SK-N-SH (cell line): ENCODE measurements at places on chromosomes 5 and 9. TPM values are rescaled to one million over a fixed set of nuclear protein-coding genes. Genes with fewer than 3 reads are reported as not detected.
A peak's percentile ranks its signal among the peaks of the same experiment; 100 is the strongest.

- DNase-seq = no peak
Observed at GRCh38 chr5:16854351-16854750, 81.7 kb downstream of the MYO10 start.

DNA sequence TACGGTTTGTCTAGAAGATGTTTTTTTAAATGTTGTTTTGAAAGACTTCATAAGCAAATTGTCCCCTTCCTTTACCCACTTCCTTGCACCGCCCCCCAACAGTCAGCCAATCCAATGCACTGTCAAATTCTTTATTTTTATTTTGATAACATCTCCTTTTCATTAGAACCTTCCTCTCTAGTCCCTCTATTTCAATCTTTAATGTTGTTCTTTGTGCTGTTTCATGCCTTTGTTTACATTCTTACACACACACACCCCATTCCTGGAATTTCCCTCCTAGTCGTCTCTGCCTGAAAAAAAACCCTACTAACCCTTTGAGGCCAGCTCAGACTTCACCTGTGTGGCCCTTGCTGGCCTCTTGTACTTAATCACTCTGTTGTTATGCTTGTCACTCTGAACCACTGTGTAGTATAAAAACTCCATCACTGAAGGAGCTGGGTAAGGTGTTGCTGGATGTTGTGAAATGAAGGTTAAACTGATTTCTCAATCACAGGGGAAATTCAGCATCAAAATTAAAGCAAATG is 133.4 kb downstream of the UGCG start:
- DNase-seq = no peak

DNA sequence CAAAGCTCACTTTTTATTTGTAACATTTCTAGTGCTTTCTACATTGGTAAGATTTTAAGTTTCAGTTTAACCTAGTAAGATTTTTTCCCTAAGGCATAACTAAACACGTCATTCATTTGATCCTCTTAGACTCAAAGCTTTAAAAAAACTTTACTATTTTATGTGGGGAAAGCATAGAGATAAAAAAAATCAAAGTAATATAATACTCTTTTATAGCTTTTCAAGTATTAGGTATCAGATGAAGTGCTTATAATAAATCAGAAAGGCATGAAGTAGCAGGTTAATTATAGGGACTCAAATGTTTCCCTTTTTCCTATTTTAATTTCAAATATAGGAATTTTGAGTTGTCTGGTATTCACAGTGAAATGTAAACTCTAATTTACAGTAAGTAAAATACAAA is 68.0 kb upstream of the POU5F2 start:
- DNase-seq = no peak

- no peak for DNase-seq
Observed at GRCh38 chr5:176608937-176609723, 826 bp downstream of the GPRIN1 start.

GRCh38 chr5:127112347-127112864 is 39.1 kb upstream of the C5orf63 start:
- no peak for DNase-seq

- no peak for DNase-seq
Observed at GRCh38 chr5:62299600-62299999, 6.4 kb upstream of the KIF2A start.

DNA sequence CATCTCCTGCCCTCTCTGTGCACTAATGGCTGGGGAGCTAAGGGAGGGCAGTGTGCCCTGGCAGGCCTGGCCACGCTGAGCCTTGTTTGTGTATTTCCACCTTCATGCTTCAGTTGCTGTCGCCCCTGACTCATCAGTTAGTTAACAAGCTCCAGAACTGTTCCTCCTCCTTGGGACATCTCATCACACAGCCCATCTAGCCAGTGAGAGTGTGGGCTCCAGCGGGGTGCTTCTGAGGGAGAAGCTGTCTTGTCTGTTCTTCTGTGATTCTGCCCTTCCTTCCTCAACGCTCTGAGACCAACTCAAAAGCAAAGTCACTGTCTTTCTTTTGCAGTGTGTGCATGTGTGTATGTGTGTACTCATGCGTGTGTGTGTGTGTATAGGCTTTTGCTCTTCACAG is 58.3 kb upstream of the CPEB4 start:
- no peak for DNase-seq

- no peak for DNase-seq
Observed at GRCh38 chr5:172399336-172399735, 55.0 kb downstream of the SH3PXD2B start.

- DNase-seq = no peak
Observed at GRCh38 chr5:43412156-43412555, at the start of gene CCL28. TSS of gene CCL28 (minus strand) at chr5:43412391. CDS start at chr5:43412316, 75 bp downstream.

- no peak for DNase-seq
Observed at GRCh38 chr5:123220621-123221146, 131.6 kb downstream of the PRDM6 start.

DNA sequence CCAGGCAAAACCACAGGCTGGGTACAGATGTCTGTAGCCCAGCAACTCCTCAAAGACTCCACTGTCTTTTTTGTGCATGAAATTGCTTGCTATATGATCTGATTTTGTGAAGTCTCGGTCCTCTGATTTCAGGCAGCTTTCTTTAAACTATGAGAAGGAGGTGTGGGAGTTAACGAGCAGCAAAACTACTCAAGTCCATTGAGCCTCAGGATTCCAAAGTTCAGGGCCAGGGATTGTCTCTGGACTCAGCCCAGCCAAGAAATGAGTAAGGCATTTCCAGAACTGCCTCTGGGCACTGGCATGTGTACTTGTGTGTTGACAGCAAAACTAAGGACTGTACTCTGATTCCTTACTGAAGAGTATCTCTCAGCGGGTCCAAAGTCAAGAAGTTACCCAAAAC is 53.4 kb upstream of the GLIS3 start:
- no peak for DNase-seq

DNA sequence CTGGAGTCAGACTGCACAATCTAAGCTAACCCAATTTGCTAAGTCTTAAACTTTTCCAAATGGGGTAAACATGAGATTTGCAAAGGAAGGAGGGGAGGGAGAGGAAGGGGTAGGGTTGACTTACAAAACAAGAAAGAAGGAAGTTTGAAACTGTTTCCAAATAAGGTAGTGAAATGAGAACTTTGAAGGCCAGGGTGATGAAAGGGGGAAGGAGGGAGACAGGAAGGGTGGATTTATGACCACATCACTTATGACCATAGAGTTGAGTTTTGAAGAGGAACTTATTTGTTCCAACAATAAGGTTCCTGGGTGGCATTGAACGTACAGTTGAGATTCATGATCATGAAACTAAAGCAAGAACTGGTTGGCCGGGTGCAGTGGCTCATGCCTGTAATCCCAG is 72.5 kb upstream of the DAPK1 start:
- DNase-seq = no peak

DNA sequence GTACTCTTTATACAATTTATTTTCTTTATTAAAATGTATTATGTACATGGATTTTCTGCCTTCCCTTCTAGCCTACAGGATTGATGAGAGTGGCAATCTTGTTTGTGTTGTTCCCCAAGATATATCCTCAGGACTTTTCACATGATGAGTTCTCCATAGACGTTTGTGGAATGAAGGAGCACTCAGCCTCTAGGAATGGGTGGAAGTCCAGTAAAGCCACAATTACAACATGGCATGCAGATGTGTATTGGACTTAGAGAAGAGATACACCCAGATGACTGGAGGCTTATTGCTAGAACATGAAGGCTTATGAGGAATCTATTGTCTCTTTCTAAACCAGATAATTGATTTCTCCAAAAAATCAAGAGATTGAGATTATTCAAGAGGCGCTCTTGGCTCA is 8.2 kb upstream of the DOCK2 start:
- no peak for DNase-seq

DNA sequence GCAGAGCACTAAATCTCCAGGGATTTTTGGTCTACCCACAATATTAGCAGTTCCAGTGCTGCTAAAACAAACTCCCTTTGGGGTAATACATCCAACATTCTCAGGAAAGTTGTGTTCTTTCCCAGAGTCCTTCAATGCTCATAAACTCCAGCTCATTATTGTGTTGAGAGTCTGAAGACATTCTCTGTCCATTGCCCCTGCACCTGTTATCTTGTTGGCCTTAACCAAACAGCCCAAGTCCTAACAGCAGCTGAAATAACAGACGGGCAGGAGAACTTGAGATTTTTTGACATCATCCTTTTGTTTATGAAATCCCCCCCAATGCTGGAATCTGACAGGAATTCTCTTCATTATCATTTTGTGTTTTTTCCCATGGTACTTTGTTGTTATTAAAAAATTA is 110.8 kb downstream of the PAPPA start:
- no peak for DNase-seq

- DNase-seq = no peak
Observed at GRCh38 chr9:134966270-134966669, 48.6 kb upstream of the FCN1 start.

- peak; percentile 37 for DNase-seq
Observed at GRCh38 chr5:132055808-132056609, 4.4 kb upstream of the IL3 start.

DNA sequence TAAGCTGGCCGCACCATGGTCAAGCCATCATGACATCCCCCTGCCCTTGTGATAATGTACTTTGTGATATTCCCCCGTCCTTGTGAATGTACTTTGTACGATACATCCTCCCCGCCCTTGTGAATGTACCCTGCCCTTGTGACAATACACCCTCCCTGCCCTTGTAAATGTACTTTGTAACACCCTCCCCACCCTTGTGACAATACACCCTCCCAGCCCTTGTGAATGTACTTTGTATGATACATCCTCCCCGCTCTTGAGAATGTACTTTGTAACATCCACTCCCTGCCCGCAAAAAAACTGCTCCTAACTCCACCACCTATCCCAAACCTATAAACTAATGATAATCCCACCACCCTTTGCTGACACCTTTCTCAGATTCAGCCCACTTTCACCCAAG is 313.8 kb downstream of the CTNND2 start:
- no peak for DNase-seq

GRCh38 chr5:96718635-96719077 is 56.5 kb downstream of the CAST start:
- no peak for DNase-seq

- DNase-seq = no peak
Observed at GRCh38 chr5:77925503-77925902, 149.4 kb upstream of the TBCA start.

GRCh38 chr5:83082750-83083149 is 5.4 kb downstream of the XRCC4 start:
- DNase-seq = no peak

DNA sequence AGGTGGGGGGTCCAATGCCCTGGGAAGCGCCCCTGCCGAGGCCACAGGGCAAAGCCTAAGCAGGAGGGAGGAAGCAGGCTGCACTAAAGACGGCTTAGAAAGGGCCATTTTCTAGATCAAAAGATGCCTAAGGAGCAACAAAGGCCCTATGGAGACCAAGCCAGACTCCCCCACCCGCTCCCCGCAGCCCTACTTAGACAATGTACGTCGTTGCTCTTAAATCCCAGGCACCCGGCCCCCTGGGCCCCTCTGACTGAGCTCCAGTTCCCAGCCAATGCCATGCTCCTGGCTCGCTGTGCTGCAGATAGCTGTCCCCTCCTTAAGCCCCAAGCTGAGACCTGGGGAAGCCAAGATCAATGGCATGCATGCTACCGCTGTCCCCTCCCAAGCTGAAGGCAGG is 10.3 kb downstream of the IPPK start:
- no peak for DNase-seq

DNA sequence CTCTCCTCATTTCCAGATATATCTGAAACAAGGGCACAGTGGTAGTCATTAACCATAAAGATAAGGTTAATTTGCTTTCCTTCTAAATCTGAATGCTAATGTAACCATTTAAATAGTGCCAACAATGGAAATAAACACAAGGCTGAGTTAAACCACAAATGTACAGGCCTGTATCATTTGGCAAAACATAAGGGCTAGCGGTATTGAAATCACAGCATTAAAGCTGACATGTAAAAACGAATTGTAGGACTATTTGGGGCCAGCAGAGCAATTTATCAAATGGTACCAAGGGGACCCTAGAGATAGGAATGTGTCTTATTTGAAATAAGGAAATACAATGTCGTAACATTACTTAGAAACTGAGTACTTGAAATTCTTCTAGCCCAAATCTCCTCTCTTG is 247.5 kb upstream of the RPS23 start:
- DNase-seq = no peak

- no peak for DNase-seq
Observed at GRCh38 chr5:43367453-43367852, 44.7 kb downstream of the CCL28 start.

- DNase-seq = no peak
Observed at GRCh38 chr5:868428-869135, 17.8 kb upstream of the ZDHHC11 start.

GRCh38 chr5:135329066-135329912 is 69.7 kb downstream of the MACROH2A1 start:
- no peak for DNase-seq

GRCh38 chr5:150487199-150488061 is 20.5 kb upstream of the NDST1 start:
- DNase-seq = peak; percentile 42

FOXD4L3 gene
- 0.06 and 0.10 TPM in 2 replicates for polyA plus RNA-seq

SCGB3A2 gene
- not detected in 2 replicates for polyA plus RNA-seq

PRR7 gene
- 12.5 and 17.1 TPM in 2 replicates for polyA plus RNA-seq

CEP72 gene
- polyA plus RNA-seq = 3.3 and 4.4 TPM in 2 replicates

INSL4 gene
- not detected in 2 replicates for polyA plus RNA-seq

PDCD1LG2 gene
- polyA plus RNA-seq = 11.1 and 19.4 TPM in 2 replicates

TERT gene
- 1.8 and 2.4 TPM in 2 replicates for polyA plus RNA-seq

OR1Q1 gene
- 0.10 and 0.29 TPM in 2 replicates for polyA plus RNA-seq

AGXT2 gene
- not detected in 2 replicates for polyA plus RNA-seq

PCDHB14 gene
- polyA plus RNA-seq = 9.7 and 10.6 TPM in 2 replicates

LCN2 gene
- polyA plus RNA-seq = not detected in 2 replicates

PCDHA9 gene
- 0.02 TPM in 2 replicates for polyA plus RNA-seq

FOXI1 gene
- polyA plus RNA-seq = not detected in 2 replicates

HSD17B3 gene
- polyA plus RNA-seq = 0.51 and 0.86 TPM in 2 replicates

SLCO6A1 gene
- not detected in 2 replicates for polyA plus RNA-seq

SLC27A6 gene
- polyA plus RNA-seq = 0.12 and 0.45 TPM in 2 replicates

F12 gene
- polyA plus RNA-seq = 3.8 and 4.3 TPM in 2 replicates

ACTL7A gene
- not detected in 2 replicates for polyA plus RNA-seq

PPP2R2B gene
- 11.4 and 11.9 TPM in 2 replicates for polyA plus RNA-seq

CTXN3 gene
- polyA plus RNA-seq = not detected in 2 replicates

ANKRD55 gene
- polyA plus RNA-seq = not detected in 2 replicates

HMCN2 gene
- polyA plus RNA-seq = 0.15 and 0.28 TPM in 2 replicates
